ENCODE measurements at places on chromosomes 2 and 18.

DNA sequence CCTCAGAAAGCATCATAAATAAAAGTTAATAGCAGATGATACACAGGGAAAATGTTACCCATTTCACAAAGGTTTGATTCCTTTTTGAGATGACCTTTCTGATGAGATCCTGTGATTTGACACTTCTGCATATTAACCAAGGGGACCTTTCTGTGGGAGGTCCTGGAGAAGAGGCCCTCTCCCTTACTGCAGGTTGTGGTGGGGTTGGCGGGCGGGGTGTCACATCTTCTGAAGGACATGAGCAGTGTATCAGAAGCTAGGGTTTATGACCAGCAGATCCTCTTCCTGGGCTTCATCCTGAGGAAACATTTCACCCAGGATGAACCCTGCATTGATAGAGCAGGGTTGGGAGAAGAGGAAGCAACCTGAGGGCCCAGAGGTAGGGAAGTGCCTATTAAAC is 37.2 kb upstream of the SCLY start:
- no peak for DNase-seq

DNA sequence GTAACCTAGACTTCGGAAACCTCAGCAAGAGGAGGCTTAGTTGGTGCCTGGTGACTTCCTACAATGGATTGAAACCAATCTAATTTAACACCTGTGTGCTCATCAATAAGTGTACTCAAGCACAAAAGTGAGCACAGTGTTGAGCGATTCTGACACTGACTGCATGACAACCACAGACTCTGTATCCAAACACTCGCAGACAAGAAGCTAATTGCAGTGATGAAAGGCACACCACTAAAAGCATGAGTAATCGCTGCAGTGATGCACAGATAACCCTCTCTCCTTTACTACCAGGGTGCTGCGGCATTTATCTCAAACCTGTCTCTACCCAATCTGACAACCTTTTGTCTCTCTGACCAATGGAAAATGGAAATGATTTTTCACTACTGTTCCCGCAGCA is 168.1 kb downstream of the AFF3 start:
- DNase-seq, result no peak

- DNase-seq, result peak; percentile 33
These were observed 589 bp upstream of the SGPP2 start for GRCh38 chr2:222423632-222424275.

- no peak for DNase-seq
These were observed 3.2 kb downstream of the STK17B start for GRCh38 chr2:196168181-196168580.

DNA sequence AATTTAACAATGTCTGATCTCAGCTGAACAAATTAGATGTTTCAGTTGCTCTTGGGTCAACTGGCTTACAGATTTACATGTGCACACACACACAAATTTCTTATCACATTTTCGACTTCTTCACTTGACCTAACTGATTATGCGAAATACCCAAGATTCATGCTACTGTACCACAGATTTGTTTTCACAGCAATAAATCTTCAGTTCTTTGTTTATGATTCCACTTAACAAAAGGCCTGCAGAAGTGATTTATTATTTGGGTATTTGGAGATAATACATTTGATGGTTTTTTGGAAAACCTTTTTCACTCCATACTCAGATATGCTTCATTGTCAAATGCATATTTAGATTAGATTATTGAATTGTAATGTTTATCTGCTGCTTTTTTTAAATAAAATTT is 129.0 kb downstream of the GALNT1 start:
- DNase-seq, result no peak

- no peak for DNase-seq
These were observed 546.7 kb downstream of the EPHA4 start for GRCh38 chr2:221025398-221025797.

GRCh38 chr2:43980902-43981301 is 14.9 kb downstream of the LRPPRC start:
- DNase-seq, result no peak

- no peak for DNase-seq
These were observed 13.4 kb upstream of the NMI start for GRCh38 chr2:151302879-151303278.

DNA sequence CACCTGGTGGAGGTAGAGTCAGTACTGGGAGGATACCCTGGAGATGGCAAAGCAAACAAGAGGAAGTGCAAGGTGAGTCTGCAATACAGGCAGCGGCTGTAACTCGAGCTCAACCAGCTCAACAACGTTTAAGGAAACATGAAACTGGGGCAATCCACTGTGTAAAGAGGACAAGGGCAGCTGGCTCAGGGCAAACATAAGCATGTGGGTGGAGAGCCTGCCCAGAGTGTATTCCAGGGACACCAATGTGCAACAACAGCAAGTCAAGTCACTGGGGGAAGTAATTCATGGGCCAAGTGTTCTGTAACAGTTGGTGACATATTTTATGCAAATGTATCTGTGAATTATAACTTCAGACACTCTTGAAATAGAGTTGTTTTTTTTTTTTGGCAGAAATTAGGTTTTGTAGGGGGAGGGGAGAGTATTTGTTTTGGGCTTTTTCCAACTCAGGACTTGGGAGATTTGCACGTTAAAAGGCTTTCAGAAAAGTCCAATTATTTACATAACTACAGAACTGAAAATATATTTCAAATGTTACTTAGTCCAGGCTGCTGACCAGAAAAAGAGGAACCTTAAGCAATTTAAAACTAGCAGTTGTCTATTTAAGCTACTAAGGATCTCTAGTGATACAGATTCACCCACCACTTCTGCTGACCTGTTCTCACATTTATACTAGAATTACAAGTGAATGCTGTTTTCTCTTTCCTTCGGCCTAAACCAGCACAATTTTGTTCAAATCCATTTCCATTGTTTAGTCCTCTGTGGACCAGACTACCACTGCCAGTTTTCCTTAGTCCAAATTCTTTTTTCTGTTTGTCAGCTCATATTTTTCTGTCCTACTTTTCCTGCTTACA is 18.6 kb downstream of the NRXN1 start:
- DNase-seq, result no peak

- DNase-seq, result no peak
These were observed 1352.9 kb upstream of the CHAC2 start for GRCh38 chr2:52414561-52415295.

- DNase-seq, result no peak
These were observed 44.9 kb downstream of the HPCAL1 start for GRCh38 chr2:10347562-10347948.

- DNase-seq, result peak; percentile 97
These were observed at the start of the genes ANKZF1 and ATG9A for GRCh38 chr2:219229305-219230058. ANKZF1 (plus strand) TSS chr2:219229806; CDS start chr2:219230258, 452 bp downstream. ATG9A (minus strand) TSS chr2:219229636; CDS start chr2:219228024, 1,612 bp downstream.

DNA sequence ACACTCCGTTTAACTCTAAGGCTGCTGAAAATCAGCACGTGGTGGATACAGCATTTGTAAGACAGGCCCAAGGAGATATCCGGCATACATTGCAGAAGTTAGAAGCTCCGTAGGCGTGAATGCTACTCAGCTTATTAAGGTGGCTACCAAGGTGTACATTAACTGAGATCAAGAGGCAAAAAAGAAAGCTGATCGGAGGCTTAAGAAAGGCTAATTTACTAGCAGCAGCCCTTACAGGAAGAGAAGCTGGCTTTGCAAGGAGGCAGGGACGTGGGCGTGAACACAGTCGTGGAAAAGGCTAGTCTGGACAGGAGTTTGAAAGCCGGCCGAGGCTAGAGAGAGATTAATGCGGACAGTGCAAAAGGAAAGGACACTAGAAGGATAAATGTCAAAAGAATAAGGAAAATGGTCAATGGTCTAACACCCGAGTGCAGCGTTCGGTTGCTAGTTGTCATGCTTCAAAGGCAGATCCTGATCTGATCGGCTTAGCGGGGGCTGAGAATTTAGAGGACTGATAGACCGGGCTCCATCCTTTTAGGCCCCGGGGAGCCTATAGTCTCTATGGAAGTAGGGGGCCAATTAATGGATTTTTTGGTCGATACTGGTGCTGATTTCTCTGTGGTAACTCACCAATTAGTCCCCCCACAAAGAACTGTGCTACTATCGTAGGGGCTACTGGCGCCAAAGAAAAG is 45.6 kb upstream of the SELENOI start:
- no peak for DNase-seq

DNA sequence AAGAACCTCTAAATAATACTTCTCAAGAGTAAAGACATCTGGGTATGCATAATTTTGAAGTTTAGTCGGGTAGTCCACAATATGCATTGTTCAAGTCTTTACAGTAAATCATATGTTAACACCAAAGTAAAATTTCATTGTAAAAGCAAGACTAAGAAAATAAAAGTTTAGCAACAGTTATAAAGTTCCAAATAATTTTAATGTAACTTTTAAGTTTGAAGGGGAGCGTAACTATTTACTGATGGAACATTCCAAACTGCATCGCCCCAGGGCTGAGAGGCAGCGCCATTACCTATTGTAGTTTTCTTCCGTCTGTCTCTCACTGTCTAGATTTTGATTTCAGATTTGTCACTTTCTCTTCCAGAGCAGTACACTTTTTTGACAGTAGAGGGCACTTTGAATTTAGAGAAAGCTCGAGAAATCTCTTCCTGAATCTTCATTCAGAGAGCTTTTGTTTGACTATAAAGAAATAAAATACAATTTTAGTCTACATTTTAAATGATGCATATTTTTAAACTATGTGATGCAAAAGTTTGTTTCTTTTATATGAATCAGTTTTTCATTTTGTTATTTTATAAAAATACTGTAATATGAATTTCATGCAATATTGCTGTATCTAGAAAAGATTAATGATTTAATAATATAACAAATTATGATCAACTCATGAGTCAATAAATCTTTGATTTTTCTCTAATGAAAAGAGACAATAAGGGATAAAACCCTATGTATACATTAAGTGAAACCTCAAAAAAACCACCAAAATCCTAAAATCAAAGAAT is 389.8 kb downstream of the FIGN start:
- DNase-seq, result no peak

DNA sequence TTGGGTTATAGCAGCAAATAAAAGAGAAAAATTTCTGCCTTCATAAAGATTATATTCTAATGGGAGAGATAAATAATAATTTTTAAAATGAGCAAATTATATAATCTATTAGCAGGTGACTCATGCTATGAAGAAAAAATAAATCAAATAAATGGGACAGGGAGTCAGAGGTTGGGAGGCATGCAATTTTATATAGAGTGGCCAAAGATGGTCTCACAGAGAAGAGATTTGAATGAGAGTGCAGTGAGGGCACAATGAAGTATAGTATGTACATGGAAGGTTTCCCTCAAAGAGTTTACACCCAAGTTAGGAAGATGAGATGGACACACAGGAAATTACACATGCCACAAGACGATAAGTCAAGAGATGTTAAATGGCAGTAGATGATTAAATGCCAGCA is 369.4 kb downstream of the TXNL1 start:
- no peak for DNase-seq

- DNase-seq, result peak; percentile 42
These were observed 6.5 kb downstream of the SPR start for GRCh38 chr2:72893594-72894319.

GRCh38 chr2:85307527-85307897 is 20.3 kb downstream of the TGOLN2 start:
- no peak for DNase-seq

DNA sequence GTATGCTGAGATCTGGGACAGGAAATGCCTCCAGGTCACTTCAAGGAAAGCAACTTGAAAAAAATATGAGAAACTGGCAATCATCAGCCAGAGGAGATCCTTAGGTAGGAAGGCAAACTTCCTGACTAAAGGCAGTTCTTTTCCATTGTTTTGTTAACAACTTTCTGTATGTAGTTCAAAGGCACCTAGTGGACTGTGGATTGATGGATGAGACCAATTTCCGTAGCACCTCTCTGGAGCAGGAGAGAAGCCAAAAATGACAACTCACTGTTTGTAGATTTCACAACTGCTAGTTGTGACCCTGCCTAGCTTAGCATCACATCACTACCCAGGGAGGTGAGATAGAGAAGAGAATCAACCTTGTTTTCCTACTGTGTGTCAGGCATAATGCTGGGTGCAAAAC is 21.8 kb upstream of the NOSTRIN start:
- no peak for DNase-seq

- no peak for DNase-seq
These were observed 108.8 kb downstream of the FMNL2 start for GRCh38 chr2:152443771-152444170.

GRCh38 chr2:4354678-4355077 is 651.3 kb downstream of the DCDC2C start:
- no peak for DNase-seq

- no peak for DNase-seq
These were observed 57.6 kb downstream of the TTC21B start for GRCh38 chr2:165895974-165896373.

DNA sequence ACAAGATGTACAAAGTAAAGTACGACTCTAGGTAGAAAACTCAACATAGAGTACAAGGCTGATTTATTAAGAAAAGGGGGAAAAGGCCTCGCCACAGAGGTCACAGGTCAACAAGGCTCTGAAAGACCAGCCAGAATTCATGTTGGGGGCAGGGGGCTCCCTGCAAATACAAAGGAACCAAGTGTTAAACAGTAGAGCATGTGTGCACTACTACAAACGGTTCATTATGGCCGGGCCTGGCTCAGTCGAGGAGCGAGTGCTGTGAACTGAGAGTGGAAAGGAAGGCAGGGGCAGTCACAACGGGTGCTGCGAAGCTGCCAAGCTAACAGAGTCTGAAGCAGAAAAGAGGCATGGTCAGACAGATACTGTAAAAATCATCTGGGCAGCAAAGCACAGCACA is 77.1 kb downstream of the MBOAT2 start:
- no peak for DNase-seq

- no peak for DNase-seq
These were observed 133.4 kb upstream of the ALPP start for GRCh38 chr2:232245111-232245510.

DNA sequence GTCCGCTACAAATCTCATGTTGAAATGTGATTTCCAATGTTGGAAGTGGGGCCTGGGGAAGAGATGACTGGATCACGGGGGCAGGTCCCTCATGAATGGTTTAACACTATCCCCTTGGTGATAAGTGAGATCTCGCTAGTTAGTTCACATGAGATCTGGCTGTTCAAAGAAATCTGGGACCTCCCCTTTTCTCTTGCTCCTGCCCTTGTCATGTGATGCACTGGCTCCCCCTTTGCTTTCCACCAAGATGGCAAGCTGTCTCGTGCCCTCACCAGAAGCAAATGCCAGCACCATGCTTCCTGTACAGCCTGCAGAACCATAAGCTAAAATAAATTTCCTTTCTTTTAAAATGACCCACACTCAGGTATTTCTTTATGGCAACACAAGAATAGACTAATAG is 57.3 kb upstream of the C2orf15 start:
- DNase-seq, result no peak

GRCh38 chr18:31050635-31051034 is 8.1 kb upstream of the DSC3 start:
- DNase-seq, result no peak

- no peak for DNase-seq
These were observed 12.0 kb upstream of the ARHGAP15 start for GRCh38 chr2:143117225-143117624.

Measured in stimulated activated CD4-positive, alpha-beta T cell treated with anti-CD3 and anti-CD28 coated beads, Interleukin-12 subunit alpha, Interleukin-12 subunit beta, amount 100 ng/mL, for 48 hours (primary cell).